CD4-positive, alpha-beta T cell treated with Interleukin-6 at 100 ng/mL for 8 hours (primary cell): ENCODE measurements at places on chromosomes 5 and 9.

DNA sequence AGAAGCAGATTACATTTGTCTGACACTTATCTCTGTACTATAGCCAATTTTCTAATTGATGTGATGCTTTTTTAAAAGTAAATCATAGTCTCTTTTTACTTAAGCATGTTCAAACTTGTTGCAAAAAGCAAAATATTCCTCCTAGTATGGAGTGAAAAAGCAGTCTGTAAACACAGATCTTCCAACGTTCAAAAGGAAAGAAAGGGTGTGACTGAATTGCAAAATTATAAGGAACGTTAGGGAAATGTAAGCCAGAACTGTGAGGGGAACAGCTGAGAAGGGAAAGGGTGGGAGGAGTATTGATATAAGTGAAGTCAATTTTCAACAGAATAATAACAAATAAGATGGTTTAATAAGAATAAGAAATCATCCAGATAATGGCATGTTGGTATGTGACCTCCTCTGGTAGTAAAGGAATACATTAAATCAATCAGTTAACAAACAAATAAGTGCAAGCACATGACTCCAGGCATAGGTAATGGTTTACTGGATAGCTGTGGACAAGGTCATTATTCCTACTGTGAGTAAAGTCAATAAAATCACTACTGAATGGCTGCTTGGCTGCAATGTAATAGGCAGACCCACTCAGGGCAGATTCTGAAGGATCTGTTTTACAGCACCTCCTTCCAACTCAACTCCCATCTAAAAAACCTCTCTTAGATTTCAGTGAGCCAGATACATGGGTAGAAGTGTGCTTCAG, 239.1 kb upstream of the NMUR2 start:
- no peak for DNase-seq

DNA sequence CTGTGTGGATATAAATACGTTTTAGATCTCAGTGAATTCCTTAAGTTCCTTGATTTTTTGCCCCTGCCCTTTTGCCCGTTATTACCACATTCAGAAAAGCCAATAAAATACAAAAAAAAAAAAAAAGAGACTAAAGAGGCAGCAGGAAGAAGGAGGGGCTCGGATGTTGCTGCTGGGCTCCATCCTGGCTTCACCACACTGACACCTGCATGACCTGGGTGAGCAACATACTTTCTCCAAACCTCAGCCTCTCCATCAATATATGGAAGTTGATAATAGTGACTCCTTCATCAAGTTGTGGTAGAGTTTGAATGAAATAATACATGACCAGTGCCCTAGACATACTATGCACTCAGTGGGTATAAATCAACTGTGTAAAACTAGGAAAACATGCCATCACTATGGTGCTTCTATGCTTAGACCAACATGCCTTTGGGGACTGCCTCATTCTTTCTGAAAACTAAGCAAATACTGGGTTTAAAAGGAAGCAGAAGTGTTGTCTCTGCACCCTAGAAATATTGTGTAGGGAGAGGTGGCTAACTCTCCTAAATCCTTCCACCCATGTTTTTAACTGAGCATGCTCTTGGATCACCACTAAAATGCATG, 243.0 kb downstream of the PIK3R1 start:
- DNase-seq: peak; percentile 18

- no peak for DNase-seq
These were observed 75.8 kb upstream of the SARDH start for GRCh38 chr9:133813749-133814585.

GRCh38 chr5:58961631-58962280, 378.9 kb downstream of the RAB3C start:
- DNase-seq: no peak

DNA sequence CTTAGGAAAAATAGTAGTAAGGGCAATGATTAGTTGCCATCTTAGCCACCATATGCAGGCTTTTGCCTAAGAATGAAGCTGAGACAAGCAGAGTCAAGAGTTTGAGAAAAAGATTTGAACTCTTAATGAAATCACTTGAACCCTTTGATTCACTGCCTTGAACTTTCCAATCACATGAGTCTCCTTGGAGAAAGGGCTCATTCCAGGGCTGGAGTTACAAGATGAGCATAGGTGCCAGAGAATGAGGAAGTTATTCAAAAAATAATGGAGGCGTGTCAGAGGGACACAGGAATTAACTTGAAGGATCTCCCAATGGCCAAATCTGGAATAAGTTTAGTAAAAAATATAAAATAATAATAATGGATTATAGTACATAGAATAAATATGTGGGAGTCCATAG, 35.3 kb downstream of the MAT2B start:
- DNase-seq: no peak

DNA sequence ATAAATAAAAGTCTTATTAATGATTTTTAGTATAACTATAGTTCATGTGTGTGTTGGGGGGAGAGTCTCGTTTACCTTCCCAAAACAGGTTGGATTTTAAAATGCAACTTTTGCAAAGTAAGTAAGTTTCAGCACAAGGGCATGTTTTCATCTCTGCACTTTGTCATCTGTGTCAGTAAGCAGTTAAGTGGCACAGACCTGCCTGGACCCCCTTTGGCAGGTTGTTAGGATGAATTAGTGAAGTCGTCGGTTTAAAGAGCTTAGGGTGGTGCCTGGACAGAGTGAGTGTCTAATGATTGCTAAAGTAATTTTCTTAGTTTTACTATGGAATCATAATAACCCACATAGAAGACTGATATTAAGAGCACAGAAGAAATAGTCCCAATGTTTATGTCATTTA, 74.9 kb downstream of the TRIO start:
- no peak for DNase-seq

GRCh38 chr5:14036514-14036913, 92.0 kb upstream of the DNAH5 start:
- no peak for DNase-seq

GRCh38 chr9:130245474-130245873, 20.1 kb upstream of the HMCN2 start:
- DNase-seq: no peak

GRCh38 chr9:14515571-14516198, 177.5 kb downstream of the ZDHHC21 start:
- no peak for DNase-seq
